ENCODE measurements at places on chromosomes 5 and 9. TPM values are rescaled to one million over a fixed set of nuclear protein-coding genes. Genes with fewer than 3 reads are reported as not detected.

DNA sequence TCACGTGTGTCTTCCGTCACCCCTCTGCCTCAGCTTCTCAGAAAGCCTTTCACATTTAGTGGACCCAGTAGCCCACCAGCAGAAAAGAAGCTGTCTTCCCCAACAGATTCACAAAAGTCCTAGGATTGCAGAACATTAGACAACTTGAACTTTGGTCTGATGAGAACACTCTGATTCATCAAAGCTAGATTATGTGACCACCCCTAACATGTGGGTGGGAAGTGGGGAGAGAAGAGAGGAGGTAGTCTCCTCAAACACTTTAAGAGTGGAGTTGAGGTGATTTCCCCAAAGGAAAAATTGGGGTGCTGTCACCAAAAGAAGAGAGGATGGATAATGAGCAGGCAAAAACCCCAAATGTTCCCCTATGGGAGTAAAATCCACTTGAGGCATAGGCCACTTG lies 41.4 kb upstream of the SMIM23 start:
- no peak for DNase-seq

GRCh38 chr5:36178524-36178890 lies 26.6 kb downstream of the SKP2 start:
- DNase-seq: no peak

DNA sequence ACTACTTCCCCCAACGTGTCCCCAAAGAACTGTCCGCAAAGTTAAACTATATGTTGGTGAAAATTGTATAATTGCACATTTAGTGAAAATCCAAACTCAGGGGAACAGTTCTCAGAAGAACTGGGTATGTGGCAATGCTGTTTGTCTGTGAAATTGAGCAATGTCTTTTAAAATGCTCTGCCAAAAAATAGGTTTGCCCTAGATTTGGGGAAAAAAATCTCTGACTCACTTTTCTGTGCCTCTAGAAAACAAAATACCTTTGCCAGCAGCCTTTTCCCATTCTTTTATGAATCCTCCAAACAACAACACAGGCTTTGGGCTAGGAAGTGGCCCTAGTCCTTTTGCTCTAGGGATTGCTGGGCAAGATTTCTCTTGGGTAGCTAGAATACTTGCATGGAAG lies 37.4 kb upstream of the ZNF608 start:
- DNase-seq: no peak

DNA sequence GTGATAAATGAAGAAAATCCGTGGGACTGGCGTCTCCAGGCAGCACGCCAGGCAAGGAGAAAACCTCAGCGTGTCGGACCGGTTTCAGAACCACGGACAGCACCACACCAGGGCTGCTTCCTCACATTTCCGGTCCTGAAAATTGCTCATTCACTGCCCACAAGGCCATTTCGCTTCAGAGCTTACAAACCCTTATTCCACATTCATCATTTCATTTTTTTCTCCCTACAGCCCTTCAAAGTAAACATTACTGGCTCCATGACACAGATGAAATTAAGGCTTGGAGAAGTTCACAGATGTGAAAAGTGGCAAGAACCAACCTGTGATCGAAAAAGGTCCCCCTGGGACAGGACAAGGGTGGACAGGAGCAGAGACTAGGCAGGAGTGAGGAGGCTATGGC lies 1.5 kb upstream of the GPRIN1 start:
- DNase-seq: no peak

DNA sequence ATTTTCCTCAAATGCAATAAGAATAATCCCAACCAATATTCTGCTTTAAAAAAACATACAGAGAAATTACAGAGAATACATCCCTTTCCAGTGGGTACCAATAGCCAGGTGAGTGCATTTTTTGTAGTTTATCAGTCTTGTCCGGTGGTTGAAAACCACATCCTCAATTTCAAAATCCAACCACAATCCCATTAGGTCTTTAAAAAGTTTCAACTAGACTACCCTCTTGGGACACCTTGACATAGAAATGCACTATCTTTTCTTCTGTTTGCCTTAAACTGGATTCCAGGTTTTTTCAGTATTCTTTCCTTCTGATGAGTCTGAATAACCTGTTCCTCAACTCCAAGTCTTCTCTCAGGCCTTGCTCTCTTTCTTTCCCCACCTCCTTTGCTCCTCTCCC lies 223.3 kb downstream of the NR2F1-AS1 start:
- no peak for DNase-seq

DNA sequence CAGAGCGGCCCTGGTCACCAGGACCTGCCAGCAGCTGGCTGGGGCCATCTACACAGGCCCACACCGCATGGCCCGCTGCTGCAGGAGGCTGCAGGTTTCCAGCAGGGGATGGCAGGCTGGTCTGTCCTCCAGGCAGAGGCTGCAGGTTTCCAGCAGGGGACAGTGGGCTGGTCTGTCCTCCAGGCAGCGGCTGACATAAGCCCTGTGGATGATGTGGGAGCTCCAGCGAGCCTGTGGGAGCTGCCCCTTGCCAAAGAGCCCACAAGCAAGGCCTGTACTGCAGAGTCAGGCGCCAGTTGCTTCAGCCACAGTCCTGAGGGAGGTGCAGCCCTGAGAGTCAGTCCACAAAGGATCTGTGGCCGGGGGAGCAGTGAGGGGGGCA lies 18.5 kb downstream of the TPPP start:
- no peak for DNase-seq

DNA sequence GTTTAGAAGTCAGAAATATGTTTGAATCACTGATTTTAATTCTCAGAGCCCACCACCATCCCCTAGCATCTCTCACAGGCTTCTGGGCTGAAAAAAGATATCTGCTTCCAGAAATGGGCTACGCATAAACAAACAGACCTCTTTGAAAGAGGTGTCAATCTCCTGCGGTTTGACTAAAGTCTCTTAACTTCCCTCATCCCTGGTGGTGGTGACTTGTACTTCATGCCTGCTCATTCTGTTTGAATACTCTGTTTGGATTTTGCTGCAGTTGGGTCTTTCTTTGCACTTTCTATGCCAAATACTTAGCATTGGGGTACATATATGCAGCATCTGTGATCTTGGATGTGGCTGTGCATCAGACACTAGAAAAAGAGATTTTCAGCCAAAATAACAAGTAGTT lies 157.2 kb upstream of the ATP10B start:
- DNase-seq: no peak

DNA sequence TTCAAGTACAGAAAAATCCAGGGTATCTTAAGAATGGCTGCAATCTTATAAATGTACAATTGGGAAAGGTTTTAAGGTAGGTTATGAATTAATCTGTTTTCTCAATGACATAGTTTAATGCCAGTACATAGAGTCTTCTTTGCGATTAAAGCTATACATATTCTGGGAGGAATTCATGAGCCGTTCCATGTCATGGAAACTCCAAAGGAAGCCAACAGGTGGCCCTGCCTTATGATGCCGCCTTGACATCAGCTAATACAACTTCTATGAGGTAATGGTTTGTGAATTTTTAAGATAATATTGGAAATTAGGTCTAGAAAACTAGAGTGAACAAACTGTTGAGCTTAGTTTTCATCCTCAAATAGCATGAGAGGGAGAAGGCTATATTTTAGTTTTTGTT lies 713.4 kb downstream of the EFNA5 start:
- no peak for DNase-seq

The SHC3 gene
- total RNA-seq: 0.64 TPM

DNA sequence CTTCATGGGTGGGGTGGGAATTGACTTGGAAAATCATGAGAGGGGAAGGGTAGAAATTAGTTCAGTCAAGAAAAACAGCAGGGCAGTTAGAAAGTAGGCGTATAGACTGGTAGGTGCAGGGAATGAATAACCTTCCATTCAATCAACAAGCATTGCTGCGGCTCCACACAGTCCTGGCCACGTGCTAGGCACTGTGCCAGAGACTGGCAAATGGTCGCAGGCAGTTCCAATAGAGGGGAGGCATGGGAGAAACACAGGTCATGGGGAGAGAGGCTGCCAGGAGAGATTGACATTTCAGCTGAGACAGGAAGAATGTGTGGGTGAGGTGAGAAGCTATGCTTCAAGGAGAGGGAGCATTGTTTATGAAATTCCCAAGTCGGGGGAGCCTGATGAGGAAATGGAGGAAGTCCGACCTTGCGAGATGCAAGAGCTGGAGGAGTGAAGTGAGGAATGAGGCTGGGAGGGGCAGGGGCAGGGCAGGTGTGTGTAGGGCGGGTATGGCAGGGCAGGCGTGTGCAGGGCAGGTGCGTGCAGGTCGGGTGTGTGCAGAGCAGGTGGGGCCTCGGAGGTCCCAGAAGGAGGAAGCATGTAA lies 54.4 kb upstream of the PPARGC1B start:
- no peak for DNase-seq

The TMC1 gene
- total RNA-seq: not detected

DNA sequence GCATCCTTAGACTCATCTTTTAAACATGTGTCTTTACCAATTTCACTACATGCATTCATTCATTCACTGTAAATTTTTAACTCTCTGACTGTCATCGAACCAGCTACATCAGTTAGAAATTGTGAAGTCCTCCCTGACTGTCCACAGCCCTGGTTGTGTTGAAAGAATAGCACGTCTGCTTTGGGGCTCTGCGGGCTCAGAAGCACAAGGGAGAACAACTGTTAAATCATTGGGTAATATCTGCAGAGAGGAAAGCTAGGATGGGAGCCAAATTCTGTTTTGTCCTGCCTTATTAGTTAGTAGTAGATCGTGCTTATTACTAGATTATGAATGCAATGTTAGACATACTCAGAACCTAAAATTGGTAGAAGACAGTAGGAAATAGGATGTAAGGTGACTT lies 26.3 kb upstream of the FAM120AOS start:
- no peak for DNase-seq

The IFNA2 gene
- total RNA-seq: not detected

DNA sequence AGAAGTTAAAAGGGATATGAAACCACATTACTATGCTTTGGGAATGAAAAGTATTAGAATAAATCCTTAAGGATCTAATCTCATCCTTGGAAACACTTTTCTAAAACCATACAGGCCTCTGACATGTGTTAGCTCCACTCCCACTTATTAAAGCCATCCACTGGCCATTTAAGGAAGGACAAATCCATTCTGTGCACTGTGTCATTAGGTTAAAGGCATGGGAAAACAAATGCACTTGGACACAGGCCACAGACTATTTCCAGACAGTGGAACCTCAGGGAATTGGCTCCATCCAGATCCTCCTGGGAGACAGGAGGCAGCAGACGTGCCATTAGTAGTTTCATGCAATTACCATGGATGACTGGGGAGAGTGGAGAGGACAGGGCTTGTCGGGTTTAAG lies 454.9 kb downstream of the ENC1 start:
- DNase-seq: no peak

DNA sequence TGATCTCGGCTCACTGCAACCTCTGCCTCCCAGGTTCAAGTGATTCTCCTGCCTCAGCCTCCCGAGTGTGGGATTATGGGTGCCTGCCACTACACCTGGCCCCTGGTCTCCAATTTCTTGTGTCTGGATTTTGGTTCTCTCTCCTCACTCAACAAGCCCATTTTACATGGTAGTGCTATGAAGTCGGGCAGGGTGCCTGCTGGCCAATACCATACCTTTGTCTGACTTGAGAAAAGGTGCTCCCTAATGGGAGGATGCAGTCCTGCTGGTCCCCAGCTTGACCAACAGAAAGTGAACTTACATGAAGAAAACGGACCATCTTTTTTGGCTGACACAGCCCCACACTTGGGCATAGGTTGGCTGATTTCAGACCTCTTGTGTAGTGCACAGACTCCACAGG lies 21.6 kb upstream of the PTGS1 start:
- DNase-seq: no peak

All from chondrocyte (in vitro differentiated cells).